Stimulated activated CD4-positive, alpha-beta T cell treated with anti-CD3 and anti-CD28 coated beads, Interleukin-1b, Interleukin-23, amount 100 ng/mL, for 1 hour (primary cell): ENCODE measurements at places on chromosomes 12 and 14.

DNA sequence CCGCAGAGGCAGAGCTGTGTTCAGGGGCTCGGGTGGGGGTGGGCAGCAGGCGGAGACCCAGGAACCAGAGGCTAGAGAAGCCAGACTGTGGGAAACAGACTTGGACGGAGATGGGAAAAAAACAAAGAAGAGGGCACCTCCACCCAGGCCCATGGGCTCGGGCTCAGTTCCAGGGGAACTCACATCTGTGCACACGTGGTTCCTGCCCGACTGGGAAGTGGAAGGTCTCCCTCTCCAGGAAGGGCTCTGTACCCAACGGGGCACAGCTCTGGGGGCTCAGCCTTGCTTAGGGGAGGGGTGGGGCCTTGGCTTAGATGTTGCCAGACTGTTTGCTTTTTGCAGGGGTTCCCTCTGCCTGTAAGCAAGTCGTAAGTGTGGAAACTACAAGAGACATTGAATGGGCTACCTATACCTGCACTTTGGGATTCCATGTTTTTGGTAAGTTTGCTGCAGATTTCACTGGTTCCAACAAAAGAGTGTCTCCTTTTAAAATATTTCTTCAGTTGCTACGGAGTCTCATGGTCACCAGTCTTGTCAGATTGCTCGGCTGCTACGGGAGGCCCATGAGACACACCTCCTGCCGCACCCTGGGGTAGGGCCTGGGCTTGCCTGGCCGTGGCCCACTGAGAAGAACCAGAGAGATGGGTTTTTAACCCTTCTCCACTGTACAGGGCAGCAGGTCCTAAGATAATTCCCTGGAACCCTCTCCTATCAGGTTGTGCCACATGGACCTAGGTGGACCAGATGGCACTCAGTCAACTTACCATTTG, 127.6 kb upstream of the EVL start:
- no peak for DNase-seq

- no peak for DNase-seq
These were observed 1224.9 kb upstream of the TMEM132C start for GRCh38 chr12:127041985-127042625.

- no peak for DNase-seq
These were observed 10.6 kb downstream of the FICD start for GRCh38 chr12:108525681-108526080.

DNA sequence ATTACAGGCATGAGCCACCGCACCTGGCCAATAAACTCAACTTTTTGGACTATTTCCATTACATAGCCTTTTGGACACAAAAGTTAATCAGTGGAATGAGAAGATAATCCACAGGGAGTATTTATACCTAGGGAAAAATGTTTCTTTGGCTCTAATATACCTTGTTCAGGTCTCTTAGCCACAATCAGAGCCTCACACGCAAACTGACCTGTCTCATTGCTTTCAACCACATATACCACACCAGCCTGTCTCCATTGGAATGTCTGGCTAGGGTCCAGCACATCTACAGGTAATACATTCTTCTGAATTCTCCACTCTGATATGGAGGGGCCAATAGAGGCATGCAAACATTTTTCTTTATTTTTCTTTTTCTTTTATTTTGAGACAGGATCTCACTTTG, 3.8 kb upstream of the RBMS2 start:
- no peak for DNase-seq

- DNase-seq: no peak
These were observed 39.0 kb upstream of the NRXN3 start for GRCh38 chr14:78131201-78131600.

- no peak for DNase-seq
These were observed 182.7 kb upstream of the LMO3 start for GRCh38 chr12:16788506-16789203.

DNA sequence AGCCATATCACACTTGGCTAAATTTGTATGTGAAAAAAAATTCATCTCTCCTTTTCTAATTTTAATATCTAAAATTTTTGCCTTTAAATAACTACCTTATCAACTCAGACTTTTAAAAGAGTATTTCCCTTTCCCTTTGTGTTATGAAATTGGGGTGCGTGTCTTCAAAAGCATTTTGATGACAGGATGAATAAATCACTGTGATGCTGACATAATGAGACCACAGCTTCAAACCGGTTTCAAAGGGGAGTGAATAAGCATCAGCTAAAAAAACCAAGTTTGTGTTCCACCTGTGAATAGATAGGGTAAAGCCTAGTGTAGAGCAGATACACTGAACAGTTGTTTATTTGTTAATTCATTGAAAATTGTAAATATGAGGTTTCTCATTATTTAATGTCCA, 85.0 kb downstream of the LGR5 start:
- no peak for DNase-seq

- no peak for DNase-seq
These were observed 431.6 kb downstream of the PDZRN4 start for GRCh38 chr12:41619705-41620104.
